Stimulated activated CD4-positive, alpha-beta T cell treated with anti-CD3 and anti-CD28 coated beads, Interleukin-4, amount 100 ng/mL, for 24 hours (primary cell): ENCODE measurements at places on chromosomes 3 and 15.

GRCh38 chr3:172515130-172515918 is 7.9 kb downstream of the TNFSF10 start:
- no peak for DNase-seq

- DNase-seq, result no peak
Observed at GRCh38 chr3:107373896-107374295, 3.3 kb upstream of the CCDC54 start.

DNA sequence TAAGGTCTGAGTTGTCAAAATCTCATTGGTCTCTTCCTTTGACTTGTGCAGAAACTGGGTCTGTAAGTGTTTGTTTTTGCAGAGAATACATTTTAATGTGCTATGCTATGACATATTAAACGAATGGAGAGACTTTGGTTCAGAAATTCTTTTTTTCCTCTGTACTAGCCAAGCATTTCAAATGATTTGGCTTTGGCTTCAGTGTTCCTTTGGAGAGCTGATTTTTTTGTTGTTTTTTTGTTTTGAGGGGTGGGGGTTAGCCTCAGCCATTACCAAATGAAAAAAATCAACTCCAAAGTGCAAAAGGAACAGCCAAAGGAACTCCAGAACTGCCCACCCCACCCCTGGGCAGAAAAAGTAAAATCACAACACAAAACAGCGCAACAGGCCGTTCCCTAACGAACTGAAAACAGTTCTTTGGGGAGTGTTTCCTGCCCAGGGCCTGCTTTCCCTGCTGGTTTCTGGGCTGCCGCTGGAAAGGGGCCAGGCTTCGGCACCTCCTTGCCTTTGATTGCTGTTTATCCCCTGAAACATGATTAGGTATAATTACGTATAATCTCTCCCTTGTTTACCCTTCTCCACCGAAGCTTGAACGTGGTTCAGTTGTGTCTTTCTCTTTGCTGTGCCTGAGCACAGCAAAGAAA is 57.6 kb upstream of the NEO1 start:
- DNase-seq, result no peak

GRCh38 chr15:41568350-41569017 is 9.5 kb downstream of the TYRO3 start:
- DNase-seq, result no peak

DNA sequence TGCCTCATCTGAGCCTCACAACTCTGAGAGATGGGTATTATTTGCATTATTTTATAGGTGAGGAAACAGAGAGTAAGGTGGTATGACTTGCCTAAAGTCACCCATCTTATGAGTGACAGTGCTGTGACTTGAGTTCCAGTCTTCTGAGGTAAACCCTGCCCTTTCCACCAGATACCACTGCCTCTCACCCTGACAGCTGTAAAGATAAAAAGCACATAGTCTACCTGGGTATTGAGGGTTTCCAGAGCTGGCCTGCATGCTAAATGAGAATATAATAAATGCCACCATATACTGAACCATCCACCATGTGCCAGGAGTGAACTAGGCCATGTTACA is 25.6 kb downstream of the RASGRP1 start:
- DNase-seq, result no peak

DNA sequence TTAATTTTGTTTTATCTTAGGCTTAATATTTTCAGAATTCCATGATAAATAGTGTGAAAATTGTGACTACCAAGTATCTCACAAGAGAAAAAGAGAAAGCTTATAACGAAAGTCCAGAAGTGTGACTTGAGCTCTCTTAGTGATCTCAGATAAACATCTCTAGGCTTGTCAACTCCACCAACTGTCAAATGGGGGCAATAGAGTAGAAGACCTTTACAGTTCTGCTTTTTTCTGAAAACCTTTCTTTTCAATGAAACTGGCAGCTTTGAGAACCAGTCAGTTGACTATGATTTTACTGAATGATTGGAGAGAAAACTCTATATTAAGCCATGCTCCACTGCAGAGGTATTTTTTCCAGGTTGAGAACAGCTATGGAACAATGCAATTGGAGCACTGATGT is 119.2 kb upstream of the TP63 start:
- no peak for DNase-seq

- no peak for DNase-seq
Observed at GRCh38 chr3:53833053-53833645, 13.1 kb downstream of the CHDH start.

DNA sequence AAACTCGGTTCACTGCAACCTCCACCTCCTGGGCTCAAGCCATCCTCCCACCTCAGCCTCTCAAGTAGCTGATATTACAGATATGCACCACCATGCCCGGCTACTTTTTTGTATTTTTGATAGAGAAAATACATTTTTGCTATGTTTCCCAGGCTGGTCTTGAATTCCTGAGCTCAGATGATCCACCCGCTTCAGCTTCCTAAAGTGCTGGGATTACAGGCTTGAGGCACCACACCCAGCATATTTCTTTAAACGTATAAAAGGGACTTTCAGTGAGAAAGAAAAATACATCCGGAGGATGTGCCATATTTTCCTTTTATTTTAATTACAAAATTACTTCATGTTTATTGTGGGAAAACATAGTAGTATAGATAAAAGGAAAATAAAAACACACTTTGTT is 55.2 kb downstream of the RPL39L start:
- DNase-seq, result no peak

DNA sequence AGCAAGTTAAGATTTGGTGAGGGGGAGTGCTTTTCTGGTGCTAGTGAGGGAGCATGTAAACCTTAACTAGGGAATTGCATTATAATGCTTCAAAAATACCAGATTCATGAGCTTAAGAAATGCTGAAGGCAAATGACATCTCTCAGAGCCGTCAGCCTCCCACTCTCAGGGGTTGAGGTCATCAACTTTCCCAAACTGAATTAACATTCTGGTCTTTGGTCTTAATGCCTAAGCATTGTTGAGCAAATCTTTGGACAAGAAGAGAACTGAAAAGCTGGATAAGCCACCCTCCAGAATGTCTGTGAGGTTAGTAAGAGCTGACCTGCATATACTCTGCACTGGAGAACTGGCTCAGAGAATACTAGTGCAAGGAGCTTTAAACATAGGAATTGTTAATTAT is 124.9 kb upstream of the GAP43 start:
- no peak for DNase-seq

DNA sequence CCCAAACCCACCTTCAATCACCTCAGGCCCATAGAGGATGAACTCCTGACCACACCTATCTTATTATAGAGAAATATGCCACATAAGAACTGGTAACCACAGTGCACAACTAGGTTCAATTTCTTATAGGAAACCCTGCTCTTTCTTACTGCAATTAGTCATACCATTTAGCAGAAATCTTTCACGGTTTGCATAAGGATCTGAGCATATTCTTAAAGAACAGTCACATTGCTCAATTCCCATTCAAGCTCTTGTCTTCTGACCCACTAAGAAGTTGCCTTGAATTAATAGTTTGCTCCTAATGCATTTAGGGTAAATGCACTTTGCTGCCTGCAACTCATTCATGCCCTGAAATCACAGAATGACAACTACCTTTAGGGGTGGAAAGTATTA is 9.2 kb downstream of the ERC2 start:
- no peak for DNase-seq

- no peak for DNase-seq
Observed at GRCh38 chr15:99321468-99321867, 70.2 kb downstream of the LRRC28 start.

- no peak for DNase-seq
Observed at GRCh38 chr3:20064796-20065564, 24.7 kb downstream of the KAT2B start.

DNA sequence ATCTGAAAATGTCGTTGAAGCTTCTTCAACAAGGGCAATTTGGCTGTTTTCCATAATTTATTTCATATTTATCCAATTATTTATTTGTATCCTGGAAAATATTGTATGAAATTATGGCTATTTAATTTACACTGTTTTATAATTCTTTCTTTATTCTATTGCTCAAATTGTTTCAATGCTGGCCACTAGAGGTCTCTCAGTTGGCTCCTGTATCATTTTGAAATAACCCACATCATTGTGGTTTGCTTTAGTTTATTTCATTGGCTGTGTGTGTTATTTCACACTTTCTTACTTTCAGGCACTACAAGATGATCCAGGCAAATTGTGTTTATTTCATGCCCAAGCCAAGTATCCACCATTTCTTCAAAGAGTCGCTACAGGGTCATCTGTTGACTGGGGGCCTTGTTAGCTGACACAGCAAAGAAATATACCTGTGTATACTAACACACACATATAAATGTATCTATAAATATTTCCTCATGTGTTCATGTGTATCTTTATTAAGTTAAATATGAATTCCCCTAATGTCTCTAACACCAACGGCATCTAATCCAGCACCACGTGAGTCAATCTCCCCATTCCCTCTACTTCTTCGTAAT is 86.2 kb downstream of the NPAP1 start:
- no peak for DNase-seq

DNA sequence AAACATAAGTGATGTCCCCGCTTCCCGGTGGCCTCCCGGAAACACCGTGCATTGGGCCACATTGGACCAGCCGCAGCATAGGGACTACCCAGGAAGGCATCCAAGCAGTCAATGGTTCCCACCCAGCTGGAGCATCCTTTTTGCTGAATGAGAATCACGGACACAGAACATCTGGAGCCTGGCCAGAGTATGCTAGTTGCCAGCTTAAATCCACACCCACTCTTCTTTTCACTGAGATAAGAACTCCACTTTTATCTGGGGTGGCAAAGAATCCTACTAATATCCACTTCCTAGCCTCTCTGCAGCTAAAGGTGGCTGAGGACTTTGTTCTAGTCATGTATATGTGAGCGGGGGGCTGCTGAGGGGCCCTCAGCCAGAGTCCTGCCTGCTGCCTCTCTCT is 95.2 kb upstream of the PLXNA1 start:
- DNase-seq, result no peak

- no peak for DNase-seq
Observed at GRCh38 chr3:73808862-73809509, 184.2 kb upstream of the PDZRN3 start.

GRCh38 chr3:51384055-51384725 is 901 bp upstream of the MANF start:
- no peak for DNase-seq

DNA sequence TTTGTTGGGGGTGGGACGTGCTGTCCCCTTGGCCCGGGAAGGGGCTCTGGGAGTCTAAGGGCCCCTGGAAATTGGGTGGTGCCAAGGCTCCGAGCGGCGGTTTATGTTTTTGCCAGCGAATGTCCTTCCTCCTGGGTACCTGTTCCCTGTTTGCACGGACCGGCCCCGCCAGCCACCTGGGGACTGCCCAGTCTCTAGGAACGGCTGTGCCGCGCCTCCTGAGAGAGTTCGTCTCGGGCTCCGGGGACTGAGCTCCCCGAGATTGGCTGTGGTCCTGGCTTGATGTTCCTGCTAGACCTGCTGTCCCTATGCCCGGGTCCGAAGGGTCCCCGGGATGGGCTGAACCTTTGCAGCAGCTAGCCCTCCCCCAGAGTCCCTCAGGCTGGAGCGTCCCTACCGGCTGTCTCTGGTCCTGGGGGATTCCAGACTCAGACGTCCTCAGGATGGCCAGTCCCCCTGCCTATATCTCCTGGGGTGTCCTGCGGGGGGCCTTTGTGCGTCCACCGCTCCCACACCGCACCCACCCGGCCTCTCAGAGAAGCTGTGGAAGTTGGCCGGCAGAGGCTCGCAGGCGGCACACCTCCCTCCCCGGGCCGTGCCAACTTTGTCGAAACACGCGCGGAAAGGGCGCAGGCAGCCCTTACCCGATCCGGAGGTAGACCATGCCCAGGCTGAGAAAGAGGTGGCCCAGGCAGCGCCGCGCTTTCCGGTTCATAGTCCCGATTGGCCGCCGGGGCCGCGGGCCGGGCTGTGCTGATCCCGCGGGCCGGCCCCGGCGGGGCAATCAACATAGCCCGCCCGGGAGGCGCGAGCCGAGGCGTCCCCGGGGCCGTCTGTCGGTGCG is 547 bp downstream of the WNT7A start:
- DNase-seq, result peak; percentile 32

DNA sequence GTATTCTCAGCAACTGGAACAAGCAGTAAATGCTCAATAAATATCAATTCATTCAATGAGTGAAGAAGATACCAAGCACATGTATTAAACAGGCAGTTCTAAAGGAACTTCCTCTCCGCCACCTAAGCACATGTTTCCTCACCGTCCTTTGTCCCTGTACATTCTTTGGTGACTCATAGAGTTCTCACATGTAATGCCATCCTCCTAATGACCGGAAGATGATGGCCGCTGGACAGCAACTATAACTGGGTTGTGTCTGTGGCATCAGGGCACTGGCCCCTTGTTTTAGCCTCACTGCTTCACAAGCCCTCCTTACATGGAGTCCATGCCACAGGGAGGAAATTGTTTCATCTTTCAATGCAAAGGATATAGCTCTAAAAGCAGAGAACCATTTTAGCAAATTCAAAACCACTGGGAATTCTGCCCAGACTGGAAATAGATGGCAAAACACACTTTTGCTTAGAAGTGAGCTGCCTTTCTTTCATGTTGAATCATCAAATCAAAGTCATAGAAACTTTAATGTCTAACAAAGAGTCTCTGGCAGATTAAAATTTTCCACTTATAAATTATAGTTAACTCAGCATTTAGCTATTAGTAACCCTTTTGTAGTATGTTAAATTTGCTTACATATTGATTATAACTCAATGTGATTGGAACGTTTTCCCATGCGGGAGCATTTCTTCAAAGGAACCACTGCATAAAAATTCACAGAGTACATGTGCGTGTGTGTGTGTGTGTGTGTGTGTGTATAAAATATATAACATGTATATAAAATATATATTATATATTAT is 74.1 kb downstream of the GAP43 start:
- DNase-seq, result no peak

GRCh38 chr15:60591496-60592370 is 112.8 kb upstream of the ICE2 start:
- DNase-seq, result no peak

DNA sequence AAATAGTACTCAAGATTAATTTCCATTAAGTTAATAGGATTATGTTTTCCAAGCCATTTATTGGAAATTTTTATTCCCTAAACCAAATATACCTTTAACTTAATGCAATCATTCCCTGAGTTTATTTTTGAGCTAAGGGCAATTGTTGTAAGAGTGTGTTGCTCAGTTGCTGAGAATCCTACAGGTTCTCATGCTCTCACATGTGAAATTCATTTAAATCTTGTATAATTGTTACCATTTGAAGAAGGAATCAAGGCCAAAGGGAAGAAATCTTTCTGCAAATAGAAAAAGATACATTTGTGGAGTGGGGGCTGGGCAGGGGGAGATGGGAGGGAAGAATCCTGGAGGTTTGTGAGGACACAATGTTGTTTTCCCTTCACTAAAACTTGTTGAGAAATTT is 202.7 kb upstream of the STRIT1 start:
- DNase-seq, result no peak

- DNase-seq, result no peak
Observed at GRCh38 chr3:172305552-172305951, 142.7 kb downstream of the GHSR start.

DNA sequence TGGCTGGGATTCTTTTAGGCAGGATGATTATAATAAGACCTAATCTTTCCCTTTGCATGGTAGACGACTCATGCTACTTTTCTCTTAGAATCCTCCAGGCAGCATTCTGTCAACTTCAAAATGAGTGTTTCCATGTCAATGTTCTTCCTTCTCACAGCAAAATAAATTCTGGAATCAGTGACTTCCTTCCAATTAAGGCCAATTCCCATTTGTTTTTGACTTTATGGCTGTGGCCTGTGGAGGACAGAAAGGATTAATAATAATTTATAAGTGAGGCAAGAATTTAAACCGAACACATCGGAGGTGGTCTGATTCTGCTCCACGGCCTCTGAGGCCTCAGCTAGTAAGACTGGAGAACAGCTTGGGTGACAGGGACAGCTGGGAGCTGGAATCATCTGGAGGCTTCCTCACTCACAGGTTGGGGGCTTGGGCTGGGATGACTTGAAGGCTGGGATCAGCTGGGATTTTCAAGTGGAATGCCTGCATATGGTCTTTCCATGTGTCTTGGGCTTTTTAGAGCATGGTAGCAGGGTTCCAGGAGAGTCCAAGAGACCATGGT is 241.8 kb upstream of the MCTP2 start:
- DNase-seq, result no peak
